ENCODE measurements at places on chromosomes 6 and 20.

DNA sequence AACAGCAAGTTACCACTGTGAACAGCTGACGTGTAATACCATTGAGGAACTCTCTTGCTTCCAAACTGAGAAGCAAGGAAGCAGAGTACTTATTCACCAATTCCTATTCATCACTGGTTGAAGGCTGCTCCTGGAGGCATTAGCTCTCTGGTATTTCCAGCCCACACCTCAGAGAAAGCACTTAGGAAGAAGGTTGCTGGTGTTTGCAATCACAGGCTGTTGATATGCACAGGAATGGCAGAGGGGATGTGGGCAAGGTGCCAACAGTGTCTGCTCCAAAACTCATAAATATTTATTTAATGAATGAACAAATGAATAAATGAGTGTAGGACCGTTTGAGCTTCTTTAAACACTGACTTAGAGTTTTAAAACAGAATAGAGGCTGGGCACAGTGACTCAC is 6.9 kb upstream of the RRBP1 start:
- H3K4me3 ChIP-seq: no peak overlapping the region
- H3K36me3 ChIP-seq: no peaks in the 10 kb centered on the region
- H3K27me3 ChIP-seq: peaks cover 79% of the 10 kb centered on the region
- H3K27ac ChIP-seq: no peak overlapping the region

DNA sequence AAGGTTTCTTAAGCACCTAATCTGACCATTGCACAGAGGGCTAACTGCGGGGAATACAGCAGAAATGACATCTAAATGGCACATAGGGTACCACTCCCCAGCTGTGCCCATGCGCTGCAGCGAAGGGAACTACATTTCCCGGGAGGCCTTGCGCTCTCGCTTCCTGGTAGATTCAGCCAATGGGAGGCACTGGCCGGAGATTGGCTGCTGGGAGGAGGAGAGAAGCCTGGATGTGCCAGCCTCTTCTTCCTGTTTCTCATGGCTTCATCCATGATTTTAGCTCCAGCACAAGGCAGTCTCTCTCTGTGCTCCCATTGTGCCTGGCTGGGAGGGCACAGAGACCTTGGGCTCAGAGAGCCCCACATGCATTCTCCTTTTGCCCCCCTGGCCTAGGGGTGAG is 101.7 kb upstream of the FOXA2 start:
- H3K27me3 ChIP-seq: no peaks in the 10 kb centered on the region
- H3K27ac ChIP-seq: no peak overlapping the region
- no peak for DNase-seq
- H3K36me3 ChIP-seq: peaks cover 3% of the 10 kb centered on the region
- no peak overlapping the region for H3K4me3 ChIP-seq

DNA sequence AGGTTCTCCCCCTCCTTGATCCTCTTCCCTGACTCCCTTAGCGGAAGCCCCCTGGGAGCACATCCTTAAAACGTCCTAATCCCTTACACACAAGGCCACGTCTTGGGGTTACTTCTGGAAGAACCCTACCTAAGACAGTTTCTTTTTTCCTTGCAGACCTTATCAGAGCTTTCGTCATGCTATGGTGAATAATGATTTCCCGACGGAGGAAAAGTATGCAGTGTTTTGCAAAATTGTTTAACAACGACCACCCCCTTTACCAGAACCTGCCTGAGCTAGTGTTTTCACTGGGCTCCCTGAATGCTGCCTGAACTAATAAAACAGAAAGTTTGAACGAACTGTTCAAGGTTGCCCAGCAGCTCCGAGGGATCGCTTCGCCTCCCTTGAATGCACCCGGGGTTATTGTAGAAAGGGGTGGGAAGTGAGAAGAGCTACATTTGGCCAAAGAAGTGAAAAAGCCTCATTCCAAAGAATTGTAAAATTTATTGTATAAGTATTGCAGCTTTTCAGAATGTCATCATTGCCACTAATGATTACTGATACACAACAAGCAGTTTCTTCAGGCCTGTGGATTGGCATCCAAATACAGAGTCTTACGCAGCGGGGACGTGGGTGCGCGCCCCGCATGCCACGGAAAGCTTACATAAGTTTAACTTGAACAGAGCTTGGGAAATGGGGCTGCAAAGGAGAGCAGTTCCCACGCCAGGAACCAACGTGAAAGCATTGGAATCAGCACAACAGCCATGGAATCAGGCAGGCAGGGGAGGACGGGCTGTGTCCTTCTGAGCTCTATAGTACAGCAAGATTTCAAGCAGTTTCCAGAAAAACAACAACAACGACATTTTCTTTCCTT is 27.9 kb upstream of the ZBP1 start:
- DNase-seq: no peak
- H3K4me3 ChIP-seq: no peak overlapping the region
- H3K4me1 ChIP-seq: peaks cover 3% of the 10 kb centered on the region
- no peak overlapping the region for H3K27ac ChIP-seq
- H3K27me3 ChIP-seq: peaks cover 16% of the 10 kb centered on the region

DNA sequence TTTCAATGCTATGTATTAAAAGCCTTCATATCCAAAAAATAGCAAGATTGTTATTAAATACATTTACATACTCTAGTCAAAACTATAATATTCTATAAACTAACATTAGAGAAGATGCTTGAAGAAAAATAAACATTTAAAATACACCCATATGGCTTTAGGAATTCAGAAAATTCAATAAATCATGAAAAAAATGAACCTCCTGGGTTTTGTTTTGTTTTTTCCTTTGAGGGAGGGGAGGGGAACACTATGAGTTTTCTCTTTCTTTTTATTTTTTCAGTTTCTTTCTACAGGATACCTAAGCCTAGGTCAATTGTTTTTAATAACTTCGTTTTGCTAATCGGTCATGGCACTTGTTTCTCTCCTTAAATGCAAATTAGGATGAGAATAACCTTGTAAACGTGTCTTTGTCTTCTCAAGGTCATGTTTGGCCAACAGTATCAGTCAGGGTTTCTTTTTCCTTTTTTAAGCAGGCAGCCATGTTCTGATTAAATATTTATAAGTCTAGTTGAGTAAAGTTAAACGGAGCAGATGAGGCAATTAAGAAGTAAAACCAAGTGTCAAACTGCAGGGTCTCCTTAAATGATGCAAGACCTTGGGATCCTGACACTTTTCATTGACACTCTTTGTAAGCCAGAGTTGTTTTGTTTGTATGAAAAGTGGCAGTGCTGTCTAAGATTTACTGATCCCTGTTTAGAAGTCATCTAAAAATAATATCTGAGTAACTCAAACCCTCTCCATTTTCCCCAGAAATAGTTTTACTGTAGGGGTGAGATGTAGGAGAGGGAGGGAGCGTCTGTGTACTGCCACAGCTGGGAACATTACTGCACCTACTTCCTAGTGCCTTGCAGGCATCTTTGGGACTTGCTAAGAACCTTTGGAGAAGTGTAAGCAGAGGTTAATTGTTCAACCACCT is 392.3 kb downstream of the PLCB1 start:
- no peak for DNase-seq
- H3K4me3 ChIP-seq: no peak overlapping the region
- no peak overlapping the region for H3K27ac ChIP-seq
- H3K4me1 ChIP-seq: peaks cover 18% of the 10 kb centered on the region
- H3K27me3 ChIP-seq: no peaks in the 10 kb centered on the region
- H3K36me3 ChIP-seq: no peaks in the 10 kb centered on the region

GRCh38 chr6:6407071-6407741 is 86.7 kb upstream of the F13A1 start:
- H3K27me3 ChIP-seq: peaks cover 21% of the 10 kb centered on the region
- no peaks in the 10 kb centered on the region for H3K4me1 ChIP-seq
- DNase-seq: no peak

DNA sequence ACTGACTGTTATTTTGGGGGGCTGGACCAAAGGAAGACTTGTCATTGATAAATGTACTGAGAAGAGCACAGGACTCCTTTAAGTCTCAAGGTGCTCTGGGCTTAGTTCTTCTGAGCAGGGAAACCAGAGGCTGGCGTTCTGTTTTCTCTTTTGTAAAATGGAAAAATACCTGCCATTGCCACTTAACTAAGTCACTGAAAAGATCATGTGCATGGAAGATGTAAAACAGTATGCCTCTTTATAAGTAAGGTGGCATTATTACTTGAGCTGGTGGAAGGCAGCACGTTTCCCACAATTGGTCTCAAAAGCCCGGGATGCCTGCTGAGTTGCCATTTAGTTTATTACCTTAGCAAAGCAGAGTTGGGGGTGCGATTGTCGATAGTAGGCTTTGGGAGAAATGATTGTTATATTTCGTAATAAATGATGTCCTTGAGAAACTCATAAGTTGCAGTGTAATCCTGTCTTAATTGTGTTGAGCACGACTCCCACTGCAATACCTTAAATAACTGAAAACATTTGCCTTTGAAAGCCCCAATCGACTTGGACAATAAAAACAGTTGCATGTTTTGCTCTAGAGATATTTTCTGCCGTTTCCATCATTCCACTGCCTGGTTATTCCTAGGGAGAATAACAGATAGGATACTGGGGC is 3.6 kb downstream of the JARID2 start:
- peaks cover 74% of the 10 kb centered on the region for H3K4me1 ChIP-seq
- H3K36me3 ChIP-seq: peaks cover 48% of the 10 kb centered on the region
- H3K27me3 ChIP-seq: no peaks in the 10 kb centered on the region
- H3K27ac ChIP-seq: peak overlapping the region; percentile 100
- H3K4me3 ChIP-seq: peak overlapping the region; percentile 94

- no peak overlapping the region for H3K4me3 ChIP-seq
- no peaks in the 10 kb centered on the region for H3K36me3 ChIP-seq
- no peak for DNase-seq
- no peak overlapping the region for H3K27ac ChIP-seq
Observed at GRCh38 chr6:124873066-124873410, 89.2 kb upstream of the RNF217 start.

- H3K27ac ChIP-seq: no peak overlapping the region
- H3K4me1 ChIP-seq: no peaks in the 10 kb centered on the region
- H3K27me3 ChIP-seq: no peaks in the 10 kb centered on the region
- H3K4me3 ChIP-seq: no peak overlapping the region
- peaks cover 9% of the 10 kb centered on the region for H3K36me3 ChIP-seq
Observed at GRCh38 chr6:152423216-152424103, 213.7 kb downstream of the SYNE1 start.

Measured in effector memory CD8-positive, alpha-beta T cell (primary cell).